ENCODE measurements at places on chromosomes 12 and 14.

GRCh38 chr12:24821691-24822090 lies 127.2 kb downstream of the BCAT1 start:
- peak; percentile 73 for DNase-seq

DNA sequence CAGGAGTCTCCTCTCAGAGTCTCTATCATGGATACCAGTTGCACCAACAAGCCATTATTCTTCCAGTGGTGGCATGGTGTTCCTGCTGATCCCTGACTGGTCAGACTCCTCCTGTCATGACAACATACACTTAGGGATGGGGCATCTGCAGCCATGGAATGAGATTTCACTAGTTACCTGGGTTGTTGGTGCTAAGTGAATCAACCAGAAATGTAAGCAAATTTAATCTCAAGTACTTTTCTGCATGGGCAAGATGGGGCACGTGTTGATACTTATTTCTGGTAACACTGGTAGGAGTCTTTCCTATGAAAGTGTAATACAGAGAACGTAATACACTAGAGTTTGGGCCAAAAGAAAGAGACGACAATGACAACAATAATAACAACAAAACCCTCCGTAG lies 211.5 kb upstream of the FOXN3 start:
- no peak for DNase-seq

GRCh38 chr12:78886719-78887407 lies 22.3 kb downstream of the SYT1 start:
- DNase-seq: peak; percentile 91

DNA sequence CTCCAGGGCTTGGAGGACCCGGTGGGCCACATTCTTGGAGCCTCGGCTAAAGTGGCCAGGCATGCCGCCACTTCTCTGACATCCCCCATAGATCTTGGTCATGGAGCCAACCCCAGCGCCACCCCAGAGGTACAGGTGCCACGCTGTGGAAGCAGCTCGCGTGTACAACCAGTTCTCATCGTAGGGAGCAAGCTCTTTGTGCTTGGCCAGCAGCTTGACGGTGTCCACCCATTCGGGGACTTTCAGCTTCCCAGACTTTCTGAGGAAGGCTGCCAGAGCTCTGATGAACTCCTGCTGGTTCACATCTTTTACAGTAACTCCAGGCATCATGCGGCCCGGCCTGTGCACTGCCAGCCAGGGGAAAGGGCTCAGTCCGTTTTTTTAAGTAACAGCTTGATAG lies 29.3 kb upstream of the EAPP start:
- DNase-seq: no peak

DNA sequence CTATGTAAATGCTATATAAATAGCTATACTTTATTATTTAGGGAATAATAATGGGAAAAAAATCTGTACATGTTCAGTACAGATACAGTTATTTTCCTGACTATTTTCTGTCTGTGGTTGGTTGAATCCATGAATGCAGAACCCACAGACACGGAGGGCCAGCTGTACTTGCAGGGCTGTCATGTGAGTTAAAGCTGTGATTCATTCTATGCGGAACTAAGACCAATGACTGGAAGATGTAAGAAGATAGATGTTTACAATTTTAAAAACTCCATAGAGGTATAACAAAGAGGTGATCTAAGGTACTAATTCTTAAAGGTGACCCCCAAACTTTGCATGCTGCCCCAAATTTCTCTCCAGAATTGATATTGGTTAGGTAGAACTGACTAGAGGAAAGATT lies 14.6 kb downstream of the PCNX4 start:
- DNase-seq: peak; percentile 77

DNA sequence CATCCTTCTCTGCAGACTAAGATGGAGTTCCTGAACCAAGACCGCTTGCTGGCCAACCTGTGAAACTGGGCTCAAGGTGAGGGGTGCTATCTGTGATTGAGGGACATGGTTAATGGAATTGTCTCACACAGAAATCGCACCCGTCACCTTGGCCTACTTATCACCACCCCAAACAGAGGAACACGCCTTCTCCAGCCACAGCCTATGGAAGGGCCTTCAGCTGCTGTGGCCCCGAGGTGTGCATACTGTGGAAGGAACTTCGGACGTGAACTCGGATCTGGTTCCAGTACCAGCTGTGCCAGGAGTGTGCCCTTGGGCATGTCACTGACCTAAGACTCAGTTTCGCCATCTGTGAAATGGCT lies 44.4 kb downstream of the EVL start:
- no peak for DNase-seq

DNA sequence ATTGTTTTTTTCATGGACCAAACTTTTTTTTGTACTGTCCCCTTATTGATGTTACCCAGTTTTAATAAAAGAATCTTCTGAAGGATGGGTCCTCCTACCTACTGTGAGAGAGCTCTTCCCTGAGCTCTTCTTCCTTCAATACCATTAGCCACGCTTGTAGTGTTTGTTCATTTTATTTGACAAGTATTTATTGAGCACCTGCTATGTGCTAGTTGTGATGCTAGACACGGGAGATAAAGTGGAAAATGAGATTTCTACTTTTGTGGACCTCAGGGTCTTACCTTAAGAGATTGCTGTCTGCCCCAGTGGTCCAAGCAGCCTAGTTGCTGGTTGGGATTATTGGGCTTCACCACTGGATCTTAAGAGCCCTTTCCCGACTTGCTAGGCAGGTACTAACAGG lies 3.2 kb upstream of the GPD1 start:
- DNase-seq: no peak

DNA sequence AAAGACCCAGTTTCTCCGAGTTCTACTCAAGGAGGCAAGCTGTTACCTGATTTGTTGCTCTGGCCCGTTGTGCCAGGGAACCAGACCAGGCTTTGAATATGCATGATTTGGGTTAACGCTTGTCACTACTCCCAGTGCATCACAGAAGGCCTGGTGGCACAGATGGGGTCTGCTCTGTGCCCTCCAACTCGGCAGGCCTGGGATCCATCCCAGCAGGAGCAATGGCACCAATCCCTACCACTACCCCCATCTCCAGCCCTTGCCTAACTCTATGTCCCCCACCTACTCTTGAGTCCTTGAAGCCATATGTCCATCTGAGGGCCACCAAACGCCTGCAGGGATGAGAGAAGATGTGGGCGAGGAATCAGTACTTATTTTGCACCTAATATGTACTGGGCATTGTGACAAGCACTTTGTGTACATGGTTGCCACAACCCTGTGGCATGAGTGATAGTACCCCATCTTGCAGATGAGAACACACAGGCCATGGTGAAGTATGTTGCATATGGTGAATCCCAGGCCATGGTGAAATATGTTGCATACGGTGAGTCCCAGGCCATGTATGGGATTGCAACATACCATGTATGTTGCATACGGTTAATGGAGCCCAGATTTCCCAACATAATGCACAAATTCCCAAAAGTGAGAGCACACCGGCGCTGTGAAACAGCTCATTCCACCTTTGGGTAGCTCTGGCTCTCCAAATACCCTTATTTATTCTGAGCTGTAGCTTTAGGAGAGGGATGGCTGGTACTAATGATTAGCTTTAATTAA lies 102.7 kb downstream of the NTF3 start:
- no peak for DNase-seq

GRCh38 chr12:107328442-107329133 lies 235.2 kb upstream of the CRY1 start:
- no peak for DNase-seq

DNA sequence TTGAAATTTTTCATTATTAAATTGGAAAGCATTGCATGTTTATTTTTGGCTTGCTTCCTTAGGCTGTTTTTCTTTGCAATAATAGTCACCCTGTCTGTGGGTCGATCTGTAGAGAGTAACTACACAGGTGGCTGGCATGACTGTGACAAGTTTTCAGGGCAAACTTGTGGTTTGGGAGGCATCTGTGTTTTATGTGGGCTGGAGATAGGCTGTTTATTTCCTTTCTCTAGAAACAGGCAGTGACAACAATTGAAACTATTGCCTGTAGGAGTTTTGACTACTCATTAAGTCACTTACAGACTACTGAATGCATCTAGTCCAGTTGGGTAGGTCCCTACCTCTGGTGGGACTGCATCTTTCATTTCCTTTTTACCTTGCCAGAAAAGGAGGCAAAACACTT lies 155.6 kb downstream of the DYRK2 start:
- no peak for DNase-seq

- peak; percentile 84 for DNase-seq
These were observed 15.0 kb downstream of the GXYLT1 start for GRCh38 chr12:42129595-42130204.

DNA sequence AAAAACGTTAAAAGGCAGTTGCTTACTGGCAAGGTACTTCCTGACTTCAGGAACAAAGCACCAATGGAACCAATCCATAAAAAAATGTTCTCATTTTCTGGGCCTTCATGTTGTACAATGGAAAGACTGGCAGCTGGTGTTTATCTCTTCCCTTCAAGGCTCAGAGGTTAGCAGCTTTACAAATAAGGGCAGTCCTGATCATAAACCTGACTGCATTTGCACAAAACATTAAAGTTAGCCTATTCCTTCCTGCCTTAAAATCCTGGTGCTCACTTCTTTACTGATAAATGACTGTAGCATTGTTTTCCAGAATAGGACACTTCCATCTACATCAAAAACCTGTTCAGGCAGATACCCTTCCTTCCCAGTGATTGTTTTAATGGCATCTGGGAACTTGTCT lies 19.2 kb downstream of the IL26 start:
- no peak for DNase-seq

DNA sequence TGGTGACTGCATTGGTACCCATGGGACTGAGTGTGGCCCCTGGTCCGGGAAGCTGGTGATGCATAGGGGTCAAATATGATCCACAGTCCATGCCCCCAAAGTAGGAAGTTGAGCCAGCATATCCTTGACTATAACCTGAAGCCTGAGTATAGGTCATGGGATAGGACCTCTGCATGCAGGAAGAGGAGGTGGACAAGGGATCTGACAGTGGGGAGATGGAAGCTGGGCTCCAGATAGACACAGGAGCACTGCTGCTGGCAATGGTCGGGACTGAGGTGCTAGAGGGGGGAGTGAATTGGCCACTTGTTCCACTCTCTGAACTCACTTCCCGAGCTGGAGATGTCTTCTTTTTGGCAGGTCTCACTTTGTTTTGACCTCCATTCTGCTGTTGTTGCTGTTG lies 8.4 kb downstream of the OTX2 start:
- no peak for DNase-seq

DNA sequence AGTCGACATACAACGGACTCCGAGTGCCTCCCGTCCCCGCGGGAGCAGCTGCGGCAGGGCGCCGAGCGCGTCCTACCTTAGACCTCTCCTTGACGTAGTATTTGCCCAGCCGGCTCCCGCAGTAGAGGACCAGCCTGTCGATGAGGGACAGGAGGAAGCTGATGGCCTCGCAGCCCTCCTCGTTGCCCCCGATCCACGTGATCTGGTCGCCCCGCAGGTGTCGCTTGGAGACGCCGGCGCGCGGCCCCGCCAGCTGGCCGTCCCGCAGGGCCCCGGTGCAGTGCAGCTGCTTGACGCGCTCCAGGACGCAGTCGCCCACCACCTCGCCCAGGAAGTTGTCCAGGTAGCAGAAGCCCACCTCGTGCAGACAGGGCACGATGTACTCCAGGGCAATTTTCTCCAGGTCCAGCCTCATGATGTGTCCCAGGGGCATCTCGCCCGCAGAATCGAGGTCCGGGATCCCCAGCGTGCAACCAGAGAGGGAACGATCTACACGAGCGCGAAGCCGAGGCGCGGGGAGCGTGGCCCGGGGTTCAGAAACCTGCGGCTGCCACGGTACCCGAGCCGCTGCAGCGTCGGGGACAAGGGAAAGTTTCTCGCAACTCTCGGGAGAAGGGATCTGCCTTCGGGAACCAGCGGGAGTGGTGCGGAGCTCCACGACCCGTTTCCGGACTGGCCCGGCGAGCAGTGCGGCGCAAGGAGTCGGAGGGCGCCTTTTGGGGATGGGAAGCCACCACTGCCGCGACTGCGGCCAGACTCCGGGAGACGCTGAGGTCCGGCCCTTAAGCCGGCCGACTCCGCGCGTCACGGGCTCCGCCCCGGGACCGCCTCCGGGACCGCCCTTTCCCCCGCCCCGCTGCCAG lies at the start of gene EGLN3:
Gene EGLN3 (minus strand): TSS at position 755 of the 863 bp plus-strand sequence. CDS start 322 bp downstream, at position 433.
- DNase-seq: peak; percentile 61

DNA sequence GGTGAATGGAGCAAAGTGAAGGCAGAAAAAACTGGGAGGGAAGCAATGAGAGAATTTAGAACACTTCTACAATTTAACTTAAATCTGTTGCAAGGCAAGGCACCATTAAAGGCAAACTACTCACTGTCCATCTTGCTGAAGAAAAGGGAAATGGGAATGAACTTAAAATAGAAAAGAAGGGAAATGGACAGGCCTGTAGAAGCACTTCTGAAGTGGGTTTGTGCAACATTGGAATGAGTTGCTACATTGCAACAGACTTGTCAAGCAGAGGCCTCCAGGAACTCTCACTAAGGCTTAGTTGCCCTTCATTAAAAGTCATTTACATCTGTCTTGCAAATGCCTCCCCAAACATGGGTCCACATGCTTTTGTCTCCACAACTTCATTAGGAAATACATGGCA lies 13.7 kb upstream of the OR10AD1 start:
- DNase-seq: no peak

DNA sequence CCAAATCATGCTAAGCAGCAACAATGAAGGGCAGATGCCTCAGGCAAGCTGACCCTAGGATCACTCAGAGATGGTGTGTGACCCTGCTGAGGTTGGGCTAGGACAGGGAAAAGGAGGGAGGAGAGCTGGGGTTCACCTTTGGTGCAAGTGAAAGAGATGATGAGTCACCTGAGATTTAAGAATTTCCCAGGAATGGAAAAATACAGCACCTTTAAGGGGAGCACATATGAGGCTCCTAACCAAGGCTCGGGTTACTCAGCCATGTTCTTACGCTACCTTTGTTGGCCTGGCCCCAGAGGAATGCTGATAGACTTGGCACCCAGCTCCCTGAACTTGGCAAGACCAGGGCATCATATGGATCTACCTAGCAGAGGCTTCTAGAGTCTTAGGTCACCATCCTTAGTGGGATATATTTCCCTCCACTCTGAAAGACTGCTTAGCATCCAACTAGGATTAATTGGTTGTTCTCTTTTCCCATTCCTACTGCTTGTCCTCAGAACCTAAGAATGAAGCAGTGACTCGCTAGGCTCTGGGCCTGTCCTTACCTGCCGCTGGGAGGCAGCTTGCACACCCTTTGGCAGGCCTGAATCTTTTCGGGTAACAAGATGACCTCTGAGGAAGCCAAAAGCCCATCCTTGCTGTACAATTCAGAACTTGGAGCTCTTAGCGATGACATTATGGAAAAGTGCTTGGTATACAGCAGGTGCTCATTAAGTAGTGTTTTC lies 4.0 kb upstream of the NAA25 start:
- DNase-seq: no peak

- DNase-seq: no peak
These were observed 169.4 kb downstream of the KIF26A start for GRCh38 chr14:104307627-104308401.

DNA sequence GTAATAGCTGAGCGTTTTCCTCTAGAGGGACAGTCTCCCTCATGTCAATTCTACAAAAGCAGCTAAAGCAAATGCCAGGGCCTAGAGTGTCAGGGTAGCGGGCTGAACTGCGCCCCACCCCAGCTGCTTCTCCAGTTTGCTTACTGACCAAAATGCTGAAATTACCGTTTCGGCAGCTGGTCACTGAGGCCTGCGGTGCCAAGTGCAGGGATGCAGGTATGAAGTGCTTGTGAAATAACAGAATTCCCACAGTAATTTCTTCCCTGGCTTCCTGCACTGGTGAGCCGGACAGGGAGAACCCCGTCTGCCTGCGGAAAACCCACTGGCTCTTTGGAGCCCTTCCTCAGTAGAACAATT lies 19.1 kb downstream of the PSMC1 start:
- DNase-seq: no peak

GRCh38 chr12:112989806-112990205 lies 11.5 kb downstream of the OAS2 start:
- DNase-seq: no peak

Data from fibroblast of mammary gland (primary cell).